Sigmoid colon (tissue), 7 donors: ENCODE measurements at places on chromosomes 2 and 18. TPM values are rescaled to one million over a fixed set of nuclear protein-coding genes. Genes with fewer than 3 reads are reported as not detected.

Gene RNF152
- total RNA-seq, result 11.5 TPM

Gene CDK5R2
- 0.14 TPM for total RNA-seq

Gene OSBPL1A
- 96.8 TPM for total RNA-seq

Gene SPDYA
- total RNA-seq, result 1.1 TPM

- no peak for DNase-seq
These were observed 66.6 kb upstream of the ZEB2 start for GRCh38 chr2:144586476-144586875.

DNA sequence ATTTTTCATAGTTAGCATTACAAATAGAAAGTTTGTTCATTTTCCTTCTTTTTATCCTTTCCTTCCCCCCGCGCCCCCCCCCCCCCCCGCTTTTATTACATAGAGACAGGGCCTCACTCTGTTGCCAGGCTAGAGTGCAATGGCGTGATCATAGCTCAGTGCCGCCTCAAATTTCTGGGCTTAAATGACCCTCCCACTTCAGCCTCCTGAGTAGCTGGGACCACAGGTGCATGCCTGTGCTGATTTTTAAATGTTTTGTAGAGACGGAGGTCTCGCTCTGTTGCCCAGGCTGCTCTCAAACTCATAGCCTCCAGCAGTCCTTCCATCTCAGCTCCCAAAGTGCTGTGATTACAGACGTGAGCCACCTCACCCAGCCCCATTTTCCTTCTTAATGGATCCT lies 91.2 kb upstream of the ALPP start:
- DNase-seq, result no peak

DNA sequence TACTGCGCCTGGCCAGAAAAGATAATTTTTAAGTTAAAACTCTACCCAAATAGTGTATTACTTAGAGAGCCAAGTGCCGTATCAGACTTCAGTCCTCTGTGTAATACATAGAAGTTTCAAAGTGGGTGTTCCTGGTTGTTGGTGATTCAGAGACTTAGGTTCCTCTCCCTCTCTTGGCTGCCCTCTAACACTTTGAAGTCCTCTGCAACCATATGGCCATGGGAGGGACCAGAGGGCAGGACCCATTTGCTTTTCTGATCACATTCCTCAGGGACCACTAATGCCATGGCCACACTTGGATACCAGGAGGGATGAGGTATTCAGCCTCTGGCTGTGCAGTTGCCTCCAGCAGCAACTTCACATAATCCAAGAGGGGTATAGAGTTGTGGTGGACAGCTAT lies 131.5 kb downstream of the CAPN13 start:
- DNase-seq, result peak; percentile 22

DNA sequence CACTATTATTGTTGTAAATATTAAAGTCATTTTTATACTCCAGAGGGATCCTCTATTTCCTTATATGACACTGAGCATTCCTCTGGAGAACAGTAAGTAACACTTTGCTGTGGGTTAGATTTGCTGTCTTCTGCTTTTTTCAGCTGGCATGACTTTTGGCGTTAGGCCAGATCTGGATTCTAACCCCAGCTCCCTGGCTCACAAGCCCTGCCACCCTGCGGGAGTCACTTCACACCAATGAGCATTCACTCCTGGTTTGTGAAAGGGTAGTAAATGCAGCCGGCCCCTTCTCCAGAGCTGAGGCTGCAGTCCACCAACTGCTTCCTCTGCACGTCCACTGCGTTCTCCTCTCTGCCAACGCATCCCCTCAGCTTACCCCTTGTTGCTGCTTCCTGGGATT lies 373.8 kb upstream of the RAB6C start:
- no peak for DNase-seq

DNA sequence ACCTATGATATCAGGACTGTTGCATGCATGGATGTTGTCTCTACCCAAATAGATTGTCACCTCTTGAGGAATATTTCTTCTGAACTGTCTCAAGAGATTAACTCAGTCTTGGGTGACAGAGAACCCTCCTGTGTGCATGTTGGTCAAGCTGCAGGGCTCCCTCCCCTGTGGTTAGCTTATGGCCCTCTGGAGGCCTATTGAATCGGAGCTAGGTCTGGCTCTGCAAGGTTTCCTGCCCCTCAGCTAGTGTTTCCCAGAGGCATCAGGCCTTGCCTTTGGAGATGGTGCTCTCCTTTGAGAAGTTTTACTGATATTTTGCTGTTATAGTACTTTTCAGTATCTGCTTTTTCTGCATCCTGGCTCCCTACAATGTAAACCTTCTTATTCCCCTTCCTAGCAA lies 769.2 kb upstream of the FAM98A start:
- no peak for DNase-seq

GRCh38 chr2:108215794-108216211 lies 24.0 kb upstream of the SULT1C3 start:
- DNase-seq, result no peak

DNA sequence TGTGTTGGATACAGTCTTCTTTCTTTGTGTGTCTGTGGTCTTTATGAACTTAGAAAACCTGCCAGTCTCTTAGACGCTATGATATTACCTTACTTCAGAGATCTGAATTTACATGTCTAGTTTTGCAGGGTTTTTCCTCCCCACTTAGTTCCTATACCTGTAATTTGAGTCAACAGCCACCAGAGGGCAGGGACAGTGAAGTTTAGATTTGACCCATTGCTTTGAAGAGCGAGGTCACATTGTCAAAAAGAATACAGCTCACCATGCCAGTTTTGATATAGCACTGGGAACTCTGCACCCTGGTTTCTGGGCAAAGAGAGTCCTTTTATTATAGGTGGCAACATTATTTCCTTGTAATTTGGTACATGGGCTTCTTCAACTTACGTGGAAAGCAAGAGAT lies 102.3 kb downstream of the MAPK4 start:
- DNase-seq, result no peak

- no peak for DNase-seq
These were observed 30.0 kb upstream of the KLHL14 start for GRCh38 chr18:32802591-32803451.

DNA sequence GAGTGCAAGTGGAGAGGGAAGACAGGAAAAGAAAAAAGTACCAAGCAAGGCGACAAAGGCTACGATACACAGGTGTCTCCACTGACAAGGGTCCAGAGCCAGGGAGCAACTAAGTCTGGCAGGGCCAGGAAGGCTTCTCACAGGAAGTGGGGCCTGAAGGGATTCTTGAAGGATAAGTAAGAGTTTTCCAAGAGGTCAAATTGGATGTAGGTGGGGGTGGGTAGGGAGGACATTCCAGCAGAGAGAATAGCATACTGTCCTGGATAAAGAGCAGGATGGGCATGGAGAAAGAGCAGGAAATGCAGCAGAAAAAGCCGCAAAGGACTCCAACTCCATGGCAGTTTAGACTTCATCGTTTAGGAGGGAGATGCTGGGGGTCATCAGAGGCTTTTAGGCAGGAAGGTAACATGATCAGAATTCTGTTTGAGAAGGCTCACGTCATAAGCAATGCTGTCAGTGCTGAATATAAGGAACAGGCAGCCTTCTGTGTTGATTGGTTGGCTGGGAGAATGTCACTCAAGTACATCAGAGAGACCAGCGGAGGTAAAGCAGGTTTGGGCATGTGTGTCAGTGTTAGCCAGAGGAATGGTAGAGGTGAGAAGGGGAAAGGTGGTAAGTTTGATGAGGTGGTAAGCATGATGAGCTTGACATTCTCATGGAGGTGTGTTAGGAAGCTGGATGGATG lies 35.1 kb downstream of the ARHGAP25 start:
- no peak for DNase-seq

DNA sequence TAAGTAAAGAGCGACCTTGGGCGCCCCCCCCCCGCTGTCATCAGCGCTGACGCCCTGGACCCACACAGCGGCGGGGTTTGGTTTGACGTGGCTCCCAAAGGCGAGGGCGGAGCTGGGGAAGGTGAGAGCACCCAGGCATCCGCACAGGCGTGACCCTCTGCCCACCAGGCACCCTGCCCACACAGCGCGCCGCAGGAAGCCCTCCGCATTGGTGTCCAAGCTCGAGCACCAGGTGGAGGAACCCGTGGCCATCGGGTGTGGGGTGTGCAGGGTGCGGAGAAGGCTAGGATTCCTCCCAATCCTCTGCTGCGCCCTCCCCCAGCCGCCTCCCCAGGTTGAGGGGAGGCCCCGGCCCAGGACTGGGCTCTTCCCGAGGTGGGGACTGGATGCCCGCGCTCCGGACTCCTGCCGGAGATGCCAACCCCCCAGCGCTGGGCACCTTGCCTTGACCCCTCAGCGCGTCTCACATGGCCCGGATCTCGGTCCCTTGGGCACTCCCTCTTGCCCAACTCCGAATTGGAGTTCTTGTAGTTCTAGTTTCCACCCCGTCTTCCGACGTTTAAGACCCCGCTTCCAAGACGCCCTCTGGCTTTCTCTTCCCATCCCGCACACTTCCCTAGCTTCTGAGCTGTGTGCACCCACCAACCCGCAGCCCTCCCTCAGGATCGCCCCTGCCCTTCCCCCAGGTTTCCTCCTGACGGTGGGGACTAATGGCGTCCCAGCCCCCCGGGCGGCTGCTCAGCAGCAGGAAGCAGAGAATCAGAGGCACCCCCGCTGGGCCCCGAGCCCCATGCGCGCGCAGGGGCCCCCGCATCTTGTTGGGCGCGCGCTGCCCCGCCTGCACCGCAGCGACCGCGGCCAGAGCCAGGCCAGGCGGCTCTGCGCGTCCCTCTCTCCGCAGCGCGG lies 25.9 kb upstream of the RESP18 start:
- no peak for DNase-seq

- no peak for DNase-seq
These were observed 120.6 kb downstream of the PRKRA start for GRCh38 chr2:178330175-178331017.

- no peak for DNase-seq
These were observed 86.9 kb downstream of the VSNL1 start for GRCh38 chr2:17627434-17627833.

- DNase-seq, result no peak
These were observed 73.1 kb downstream of the INPP5D start for GRCh38 chr2:233133239-233133638.

DNA sequence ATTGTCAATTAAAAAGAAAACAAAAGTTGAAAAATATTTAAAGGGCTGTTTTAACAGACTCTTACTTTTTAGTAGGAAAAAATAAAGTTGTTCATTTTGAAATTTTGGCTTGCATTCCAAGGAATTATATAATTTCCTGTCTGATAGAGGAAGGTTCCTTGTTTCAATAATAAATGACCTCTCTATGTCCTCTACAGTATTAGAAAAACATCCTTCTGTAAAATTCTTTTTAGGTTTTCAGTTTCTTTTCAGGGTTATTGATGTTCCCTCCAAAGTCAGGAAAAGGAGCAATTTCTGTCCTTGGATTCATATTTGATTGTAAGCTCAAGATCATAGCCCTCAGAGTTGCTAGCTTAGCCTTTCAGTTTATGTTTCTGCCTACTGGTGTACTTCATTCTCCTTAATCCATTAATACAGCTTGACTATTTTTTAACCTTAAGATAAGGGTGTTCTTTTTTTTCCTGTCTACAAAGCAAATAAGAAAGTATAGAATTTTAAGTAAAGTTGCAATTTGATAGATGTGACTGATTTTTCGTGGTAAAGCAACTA lies 125.2 kb upstream of the COL3A1 start:
- no peak for DNase-seq

DNA sequence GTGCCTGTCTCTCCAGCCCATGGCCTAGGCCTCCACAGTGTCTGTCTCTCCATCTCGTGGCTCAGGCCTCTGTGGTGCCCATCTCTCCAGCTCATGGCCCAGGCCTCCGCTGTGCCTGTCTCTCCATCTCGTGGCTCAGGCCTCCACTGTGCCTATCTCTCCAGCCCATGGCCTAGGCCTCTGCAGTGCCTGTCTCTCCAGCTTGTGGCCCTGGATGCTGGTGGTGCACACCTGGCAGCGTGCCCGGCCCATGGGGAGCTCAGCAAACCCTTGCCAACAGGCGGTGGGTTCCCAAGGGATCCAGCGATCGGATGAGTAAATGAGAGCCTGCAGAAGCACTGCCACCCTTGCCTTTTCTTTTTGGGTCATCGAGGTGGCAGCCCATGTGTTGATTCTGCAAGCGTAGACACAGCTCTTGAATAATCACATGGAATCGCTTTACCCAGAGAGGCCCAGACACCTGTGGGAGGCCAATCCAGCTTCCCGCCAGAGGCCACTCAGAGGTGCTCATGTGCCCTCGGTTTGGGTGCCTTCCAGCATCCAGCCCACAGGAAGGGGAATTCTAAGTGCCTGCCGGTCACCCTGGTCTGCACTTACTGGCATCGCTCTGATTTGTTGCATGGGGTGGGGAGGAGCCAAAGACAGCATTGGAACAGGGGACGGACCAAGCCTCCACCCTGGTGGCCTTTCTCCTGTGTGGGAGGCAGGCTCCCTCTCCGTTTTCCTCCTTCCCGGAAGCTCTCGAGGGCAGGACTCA lies 101.8 kb upstream of the HDAC4 start:
- no peak for DNase-seq

GRCh38 chr2:219598308-219599078 lies 836 bp downstream of the STK11IP start:
- no peak for DNase-seq

DNA sequence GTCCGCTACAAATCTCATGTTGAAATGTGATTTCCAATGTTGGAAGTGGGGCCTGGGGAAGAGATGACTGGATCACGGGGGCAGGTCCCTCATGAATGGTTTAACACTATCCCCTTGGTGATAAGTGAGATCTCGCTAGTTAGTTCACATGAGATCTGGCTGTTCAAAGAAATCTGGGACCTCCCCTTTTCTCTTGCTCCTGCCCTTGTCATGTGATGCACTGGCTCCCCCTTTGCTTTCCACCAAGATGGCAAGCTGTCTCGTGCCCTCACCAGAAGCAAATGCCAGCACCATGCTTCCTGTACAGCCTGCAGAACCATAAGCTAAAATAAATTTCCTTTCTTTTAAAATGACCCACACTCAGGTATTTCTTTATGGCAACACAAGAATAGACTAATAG lies 57.3 kb upstream of the C2orf15 start:
- DNase-seq, result no peak

DNA sequence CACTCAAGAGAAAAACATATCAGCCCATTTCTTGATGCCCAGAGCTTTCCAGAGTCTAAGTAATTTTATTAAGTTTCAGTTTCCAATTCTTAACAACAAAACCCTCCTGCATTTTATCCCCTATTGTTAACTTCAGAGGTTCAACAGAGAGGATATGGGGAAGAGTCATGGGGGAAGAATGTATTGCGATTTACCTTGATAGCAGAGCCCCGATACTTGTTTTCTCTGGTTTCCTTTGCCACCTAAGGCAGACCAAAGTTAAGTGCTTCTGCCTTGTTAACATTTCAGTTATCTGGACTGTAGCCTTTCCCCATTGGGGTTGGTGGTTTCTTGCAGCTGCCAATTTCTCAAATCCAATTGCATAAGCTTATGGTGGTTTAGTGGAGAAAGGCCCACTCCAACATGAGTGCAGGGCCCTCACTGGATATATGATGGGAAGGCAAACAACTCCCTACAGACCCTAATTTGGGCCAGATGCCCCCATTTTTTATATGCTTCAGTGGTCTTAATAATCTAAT lies 82.0 kb upstream of the ITGB6 start:
- DNase-seq, result no peak
